ENCODE measurements at places on chromosomes 12 and 14. TPM values are rescaled to one million over a fixed set of nuclear protein-coding genes. Genes with fewer than 3 reads are reported as not detected.

DNA sequence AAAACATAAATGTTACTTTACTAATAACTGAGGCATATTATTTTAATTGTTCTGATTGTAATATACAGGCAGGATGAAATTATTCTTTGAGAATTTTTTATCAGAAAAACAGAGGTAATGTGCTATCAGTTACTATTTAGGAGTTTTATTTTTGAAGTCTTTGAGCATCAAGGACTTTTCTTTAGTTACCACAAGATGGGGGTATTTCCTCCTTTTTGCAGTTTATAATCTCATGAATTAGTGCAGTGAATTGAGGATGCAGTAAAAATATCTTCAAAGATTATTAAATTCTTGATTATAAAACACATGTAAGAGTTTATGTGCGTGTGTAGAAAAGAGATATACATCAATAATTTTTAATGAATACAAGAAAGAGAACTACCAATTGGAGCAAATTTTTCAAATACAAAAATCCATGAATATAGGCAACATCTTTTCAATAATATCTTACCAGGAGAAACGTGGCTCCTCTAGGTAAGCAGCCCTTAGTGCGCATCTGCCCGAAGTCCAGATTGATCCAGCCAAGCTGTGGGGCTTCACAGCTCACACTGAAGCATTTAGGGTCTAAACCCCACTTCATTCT, 71.6 kb downstream of the ERGIC2 start:
- H3K4me1 ChIP-seq: no peaks in the 10 kb centered on the region
- DNase-seq: no peak
- no peaks in the 10 kb centered on the region for H3K27me3 ChIP-seq
- H3K36me3 ChIP-seq: no peaks in the 10 kb centered on the region
- no peak overlapping the region for H3K27ac ChIP-seq
- H3K4me3 ChIP-seq: no peak overlapping the region

- no peak overlapping the region for H3K4me3 ChIP-seq
- no peak overlapping the region for H3K27ac ChIP-seq
- no peak for DNase-seq
- no peaks in the 10 kb centered on the region for H3K36me3 ChIP-seq
- H3K4me1 ChIP-seq: no peaks in the 10 kb centered on the region
These were observed 13.5 kb upstream of the ATF1 start for GRCh38 chr12:50750366-50750765.

- no peaks in the 10 kb centered on the region for H3K36me3 ChIP-seq
- DNase-seq: no peak
- H3K4me3 ChIP-seq: no peak overlapping the region
- no peak overlapping the region for H3K27ac ChIP-seq
- H3K27me3 ChIP-seq: no peaks in the 10 kb centered on the region
These were observed 499.2 kb downstream of the CCER1 start for GRCh38 chr12:90455756-90456155.

GRCh38 chr12:51911788-51912711, 4.7 kb downstream of the ACVRL1 start:
- H3K27ac ChIP-seq: peak overlapping the region; percentile 50
- H3K27me3 ChIP-seq: no peaks in the 10 kb centered on the region

DNA sequence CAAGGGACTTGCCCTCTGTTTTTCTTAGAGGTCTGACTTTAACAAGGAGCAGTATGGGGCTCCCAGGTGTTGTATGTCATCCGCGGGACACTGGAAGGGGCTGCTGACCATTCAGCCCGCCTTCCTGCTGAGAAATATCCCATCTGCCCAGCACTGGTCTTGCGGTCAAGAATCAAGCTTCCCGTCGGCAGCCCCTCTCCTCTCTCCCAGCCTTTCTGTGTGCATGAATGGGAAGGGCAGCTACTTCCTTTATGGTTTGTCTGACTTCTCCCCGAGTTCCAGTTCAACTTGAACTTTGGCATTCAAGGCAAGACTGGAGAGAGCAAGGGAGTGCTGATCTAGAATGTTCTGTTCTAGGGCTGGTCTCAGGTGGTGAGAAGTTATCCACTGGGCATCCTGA, 51.5 kb downstream of the PSMA6 start:
- H3K4me1 ChIP-seq: peaks cover 19% of the 10 kb centered on the region
- peak; percentile 49 for DNase-seq
- H3K36me3 ChIP-seq: no peaks in the 10 kb centered on the region
- no peaks in the 10 kb centered on the region for H3K27me3 ChIP-seq
- H3K4me3 ChIP-seq: no peak overlapping the region

DNA sequence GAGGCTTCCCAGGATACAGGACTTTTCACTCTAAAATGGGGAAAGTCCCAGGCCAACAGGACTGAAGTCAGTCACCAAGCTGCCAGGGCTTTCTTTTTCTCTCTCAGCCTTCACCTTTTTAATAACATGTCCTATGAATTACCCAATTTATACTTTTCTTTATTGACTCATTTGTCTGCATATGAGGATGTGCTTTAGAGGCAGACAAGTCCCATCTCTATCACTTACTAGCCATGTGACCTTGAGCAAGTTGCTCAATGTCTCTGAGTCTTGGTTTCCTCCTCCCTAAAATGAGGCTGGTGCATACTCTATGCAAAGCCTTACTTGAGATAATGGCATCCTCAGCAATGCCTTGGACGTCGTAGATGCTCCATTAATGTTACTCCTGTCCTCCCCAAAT, 98.1 kb upstream of the TMPO start:
- H3K4me3 ChIP-seq: no peak overlapping the region
- no peak overlapping the region for H3K27ac ChIP-seq
- no peaks in the 10 kb centered on the region for H3K36me3 ChIP-seq
- no peak for DNase-seq
- no peaks in the 10 kb centered on the region for H3K27me3 ChIP-seq

DNA sequence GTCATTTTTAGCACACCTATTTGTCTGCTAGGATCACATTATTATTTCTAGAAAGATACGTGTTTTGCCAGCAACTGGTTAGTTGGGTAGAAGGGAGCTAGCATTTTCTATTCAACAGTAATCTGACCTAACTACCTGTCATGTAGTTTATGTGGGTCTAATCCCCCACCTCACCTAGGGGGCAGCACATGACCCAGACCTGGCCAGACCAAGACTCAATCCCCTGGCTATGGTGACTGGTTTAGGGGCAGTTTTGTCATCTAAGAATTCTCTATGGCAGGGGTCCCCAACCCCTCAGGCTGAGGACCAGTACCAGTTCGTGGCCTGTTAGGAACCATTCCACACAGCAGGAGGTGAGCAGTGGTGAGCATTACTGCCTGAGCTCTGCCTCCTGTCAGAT, 29.5 kb upstream of the EVL start:
- H3K4me3 ChIP-seq: no peak overlapping the region
- H3K36me3 ChIP-seq: no peaks in the 10 kb centered on the region
- H3K27ac ChIP-seq: no peak overlapping the region
- H3K27me3 ChIP-seq: no peaks in the 10 kb centered on the region
- DNase-seq: no peak

GRCh38 chr12:42482748-42483520, 106.6 kb downstream of the PRICKLE1 start:
- H3K36me3 ChIP-seq: no peaks in the 10 kb centered on the region
- H3K4me3 ChIP-seq: peak overlapping the region; percentile 73
- peak overlapping the region; percentile 15 for H3K27ac ChIP-seq
- no peaks in the 10 kb centered on the region for H3K27me3 ChIP-seq
- no peaks in the 10 kb centered on the region for H3K4me1 ChIP-seq

- no peaks in the 10 kb centered on the region for H3K36me3 ChIP-seq
- no peaks in the 10 kb centered on the region for H3K27me3 ChIP-seq
- no peak overlapping the region for H3K27ac ChIP-seq
- no peaks in the 10 kb centered on the region for H3K4me1 ChIP-seq
- DNase-seq: no peak
These were observed 5.8 kb upstream of the SLC6A13 start for GRCh38 chr12:268483-268840.

GRCh38 chr12:18224745-18225144, 36.6 kb upstream of the PIK3C2G start:
- H3K36me3 ChIP-seq: no peaks in the 10 kb centered on the region
- no peak overlapping the region for H3K27ac ChIP-seq
- DNase-seq: no peak
- H3K27me3 ChIP-seq: no peaks in the 10 kb centered on the region
- no peaks in the 10 kb centered on the region for H3K4me1 ChIP-seq
- H3K4me3 ChIP-seq: no peak overlapping the region

- no peak for DNase-seq
- no peak overlapping the region for H3K4me3 ChIP-seq
- no peaks in the 10 kb centered on the region for H3K27me3 ChIP-seq
- no peaks in the 10 kb centered on the region for H3K4me1 ChIP-seq
These were observed 1051.0 kb upstream of the FOXG1 start for GRCh38 chr14:27715561-27715960.

GRCh38 chr14:93057586-93058280, 58.0 kb downstream of the ITPK1 start:
- peaks cover 27% of the 10 kb centered on the region for H3K4me1 ChIP-seq
- H3K27ac ChIP-seq: peak overlapping the region; percentile 29
- H3K36me3 ChIP-seq: no peaks in the 10 kb centered on the region
- DNase-seq: no peak
- H3K27me3 ChIP-seq: no peaks in the 10 kb centered on the region
- no peak overlapping the region for H3K4me3 ChIP-seq

DNA sequence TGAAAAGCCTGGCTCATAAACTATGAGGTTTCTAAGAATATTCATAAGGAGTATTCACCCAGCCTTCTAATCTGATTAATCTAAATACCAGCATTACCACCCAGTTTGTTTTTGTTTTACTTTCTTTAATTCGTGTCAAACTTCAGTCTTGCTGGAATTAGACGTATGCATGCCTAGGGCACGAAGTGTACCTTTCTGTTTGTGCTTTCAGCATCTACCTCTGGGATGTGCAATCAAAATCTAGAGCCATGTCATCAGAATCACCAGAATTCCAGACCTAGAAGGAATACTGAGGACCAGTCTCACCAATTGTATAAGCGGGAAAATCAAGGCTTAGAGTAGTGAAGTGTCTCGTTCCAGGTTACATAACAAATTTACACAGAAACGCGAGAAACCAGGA, 57.3 kb downstream of the KITLG start:
- no peak overlapping the region for H3K27ac ChIP-seq
- H3K36me3 ChIP-seq: no peaks in the 10 kb centered on the region
- H3K4me1 ChIP-seq: no peaks in the 10 kb centered on the region
- H3K4me3 ChIP-seq: no peak overlapping the region
- no peaks in the 10 kb centered on the region for H3K27me3 ChIP-seq

GRCh38 chr14:77037215-77037937, 8.9 kb upstream of the IRF2BPL start:
- H3K27ac ChIP-seq: peak overlapping the region; percentile 80
- H3K4me1 ChIP-seq: peaks cover 19% of the 10 kb centered on the region
- no peak overlapping the region for H3K4me3 ChIP-seq

DNA sequence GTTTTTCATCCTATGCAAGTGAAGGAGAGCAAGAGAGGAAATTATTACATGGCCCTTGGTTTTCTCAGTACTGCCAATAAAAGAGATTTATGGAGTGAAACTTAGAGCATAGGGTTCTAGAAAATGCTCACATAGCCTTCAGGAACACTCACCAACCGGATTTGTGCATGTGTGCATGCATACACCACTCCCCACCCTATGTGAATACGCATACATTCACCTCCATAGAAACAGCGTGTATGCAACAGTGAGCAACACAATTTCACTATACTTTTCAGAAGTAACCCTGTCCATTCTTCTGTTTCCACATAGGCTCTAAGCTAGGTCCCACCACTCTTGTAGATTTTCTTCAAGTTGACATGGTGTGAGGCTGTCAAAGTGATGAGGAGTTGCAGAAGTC, 31.5 kb upstream of the HOXC13 start:
- H3K4me1 ChIP-seq: no peaks in the 10 kb centered on the region
- H3K27ac ChIP-seq: no peak overlapping the region
- DNase-seq: no peak
- no peak overlapping the region for H3K4me3 ChIP-seq
- H3K27me3 ChIP-seq: no peaks in the 10 kb centered on the region

DNA sequence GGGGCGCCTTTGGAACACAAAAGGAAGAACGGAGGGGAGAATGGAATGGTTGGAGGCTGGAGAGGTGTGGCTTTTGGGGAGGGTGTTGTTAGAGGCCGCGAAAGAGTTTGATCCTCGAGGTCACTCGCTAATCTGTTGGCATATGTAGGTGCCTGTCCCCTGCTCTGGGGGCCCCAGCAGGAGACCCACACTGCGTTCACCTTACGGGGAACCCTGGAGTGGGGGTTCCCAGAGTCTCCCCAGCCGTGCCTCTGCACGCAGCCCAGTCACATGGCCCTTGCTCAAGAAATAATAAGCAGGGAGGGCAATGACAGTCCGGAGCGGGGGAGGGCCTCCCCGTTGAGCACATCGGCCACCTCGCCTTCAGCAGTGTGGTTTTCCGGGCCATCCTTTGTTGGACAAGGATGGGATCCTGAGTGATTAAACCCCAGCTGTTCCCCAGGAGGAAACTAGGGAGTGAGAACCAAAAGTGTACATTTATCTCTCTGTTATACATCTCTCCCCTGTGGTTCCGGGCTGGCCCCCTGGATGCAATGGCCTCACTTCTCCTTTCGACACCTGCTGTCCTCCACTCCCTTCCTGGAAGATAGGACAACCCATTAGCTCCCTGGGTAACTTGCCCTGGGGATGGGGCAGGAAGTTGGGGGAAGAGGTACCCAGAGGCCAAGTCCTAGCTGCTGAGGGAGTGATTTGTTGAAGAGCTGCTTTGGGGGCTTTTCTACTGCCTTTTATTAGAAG, 1.3 kb downstream of the PLEKHG3 start:
- H3K4me1 ChIP-seq: peaks cover 13% of the 10 kb centered on the region
- H3K36me3 ChIP-seq: no peaks in the 10 kb centered on the region
- peak overlapping the region; percentile 69 for H3K4me3 ChIP-seq
- H3K27me3 ChIP-seq: no peaks in the 10 kb centered on the region
- peak overlapping the region; percentile 84 for H3K27ac ChIP-seq
- peak; percentile 60 for DNase-seq

- no peaks in the 10 kb centered on the region for H3K4me1 ChIP-seq
- no peak overlapping the region for H3K4me3 ChIP-seq
- no peak for DNase-seq
- H3K27ac ChIP-seq: no peak overlapping the region
- H3K36me3 ChIP-seq: no peaks in the 10 kb centered on the region
These were observed 2.1 kb upstream of the GTSF1 start for GRCh38 chr12:54475537-54475936.

The ARMH4 gene
- total RNA-seq: 0.57 TPM

The C3AR1 gene
- total RNA-seq: 7.9 TPM
